ENCODE measurements at places on chromosomes 2 and 18. TPM values are rescaled to one million over a fixed set of nuclear protein-coding genes. Genes with fewer than 3 reads are reported as not detected.

DNA sequence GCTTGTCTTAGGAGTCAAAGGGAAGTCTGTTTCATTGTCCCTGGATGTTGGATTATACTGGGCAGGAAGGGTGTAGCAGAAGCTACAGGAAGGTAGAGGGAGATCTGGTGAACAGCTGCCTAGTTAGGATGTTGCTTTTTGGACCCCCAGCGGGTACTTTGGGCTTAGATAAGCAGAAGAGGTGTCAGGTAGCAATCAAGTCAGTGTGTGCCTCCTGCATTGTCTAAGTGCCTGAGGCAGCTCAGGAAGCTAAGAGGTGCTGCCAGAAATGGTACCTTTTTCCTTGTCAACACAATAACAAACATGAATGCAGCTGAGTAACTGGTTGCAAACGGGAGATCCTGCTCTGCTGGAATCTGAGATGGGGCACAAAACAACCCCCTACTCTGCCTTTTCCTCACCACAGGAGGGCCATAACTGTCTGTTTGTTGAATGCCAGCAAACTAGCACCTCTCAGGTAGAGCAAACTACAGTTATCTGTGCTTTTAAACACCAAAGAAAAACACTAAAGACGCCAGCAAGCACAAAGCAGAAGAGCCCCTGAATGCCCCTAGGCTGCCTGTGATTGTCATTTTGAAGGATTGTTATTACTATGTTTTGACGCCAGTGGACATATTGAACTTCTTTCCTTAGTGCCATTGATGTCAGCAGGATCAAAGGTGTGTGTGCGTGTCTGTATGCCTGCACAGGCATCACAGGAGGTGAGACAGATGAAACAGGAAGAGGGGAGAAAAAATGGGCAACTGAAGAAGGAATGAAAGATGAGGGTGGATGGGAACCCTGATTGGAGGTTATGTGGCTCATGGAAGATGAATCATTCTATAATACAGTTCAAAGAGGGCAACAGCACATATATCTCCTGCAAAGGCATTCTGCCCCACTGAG, 151.4 kb downstream of the ETAA1 start:
- no peak for DNase-seq

GRCh38 chr2:201270293-201271001, 10.1 kb downstream of the CASP8 start:
- DNase-seq, result no peak

PFN4 gene
- total RNA-seq, result 0.64 TPM

DNA sequence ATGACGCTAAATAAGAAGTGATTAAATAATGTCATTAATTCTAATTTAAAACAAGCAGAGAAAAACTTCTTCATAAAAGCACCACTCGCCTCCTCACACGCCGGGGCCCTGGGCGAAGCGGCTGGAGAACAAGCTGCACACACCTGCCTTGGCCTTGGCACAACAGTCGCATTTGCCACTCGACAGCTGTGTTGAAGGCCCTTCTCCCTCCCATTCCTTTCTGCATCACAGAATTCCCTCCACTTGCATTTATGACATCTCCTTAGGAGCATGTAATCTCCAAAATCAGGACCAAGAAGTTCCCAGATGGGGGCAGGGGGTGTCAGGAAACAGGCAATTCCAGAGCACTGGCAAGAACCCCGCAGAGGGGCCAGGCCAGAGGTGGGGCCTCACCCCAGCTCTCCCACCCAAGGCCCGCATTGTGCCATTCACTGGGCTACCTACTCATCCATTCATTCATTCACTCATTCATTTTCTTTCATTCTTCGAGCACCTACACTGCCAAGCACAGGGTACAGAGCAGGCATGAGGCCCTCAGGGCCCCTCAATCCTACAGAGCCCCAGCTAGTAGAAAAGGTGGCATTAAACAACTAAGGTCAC, 6.4 kb downstream of the HDAC4 start:
- DNase-seq, result no peak

DNA sequence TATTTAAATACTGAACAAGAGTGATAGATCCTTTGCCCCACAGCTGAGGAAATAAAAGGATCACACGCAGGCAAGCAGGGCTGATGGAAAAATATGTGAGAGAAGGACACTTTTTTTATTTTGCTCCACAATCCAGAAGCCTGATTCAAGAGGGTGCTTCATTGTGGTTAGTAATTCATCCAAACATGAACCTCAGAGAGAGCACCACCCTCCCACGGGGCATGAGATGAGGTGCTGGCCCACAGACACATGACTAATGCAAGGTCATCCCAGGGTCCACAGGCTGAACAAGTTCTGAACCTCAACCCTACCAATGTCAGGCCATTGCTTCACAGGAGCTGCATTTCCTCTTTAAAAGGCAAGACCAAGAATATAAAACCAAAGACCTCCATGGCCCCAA, 239.6 kb downstream of the MREG start:
- DNase-seq, result peak; percentile 98

WDR43 gene
- 71.9 TPM for total RNA-seq

- no peak for DNase-seq
These were observed 23.5 kb downstream of the CD302 start for GRCh38 chr2:159774370-159774990.

- peak; percentile 84 for DNase-seq
These were observed 64.0 kb downstream of the ADD2 start for GRCh38 chr2:70703900-70704549.

DNA sequence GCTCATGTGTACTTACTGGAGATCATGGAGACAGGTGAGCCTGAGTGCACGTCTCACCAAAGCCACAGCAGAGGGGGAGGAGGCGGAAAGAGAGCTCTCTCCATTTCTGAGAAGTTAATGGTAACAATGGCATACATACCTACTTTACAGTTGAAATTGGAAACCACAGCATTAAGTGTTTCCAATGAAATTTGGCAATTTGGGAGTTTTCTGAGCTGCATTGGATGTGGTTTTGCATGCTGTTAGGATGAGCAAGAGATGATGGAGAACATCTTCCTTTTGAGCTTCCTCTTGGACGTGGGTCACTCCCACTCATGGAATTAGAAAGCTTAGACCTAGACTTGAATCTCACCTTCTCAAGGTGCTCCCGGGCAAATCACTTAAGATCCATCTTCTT, 25.5 kb upstream of the IL37 start:
- no peak for DNase-seq

C2orf76 gene
- total RNA-seq, result 9.2 TPM

SIX3 gene
- 0.48 TPM for total RNA-seq

KYNU gene
- total RNA-seq, result 0.72 TPM

ME2 gene
- total RNA-seq, result 44.0 TPM

All from astrocyte (in vitro differentiated cells and primary cell).